ENCODE measurements at places on chromosomes 11 and 22.

DNA sequence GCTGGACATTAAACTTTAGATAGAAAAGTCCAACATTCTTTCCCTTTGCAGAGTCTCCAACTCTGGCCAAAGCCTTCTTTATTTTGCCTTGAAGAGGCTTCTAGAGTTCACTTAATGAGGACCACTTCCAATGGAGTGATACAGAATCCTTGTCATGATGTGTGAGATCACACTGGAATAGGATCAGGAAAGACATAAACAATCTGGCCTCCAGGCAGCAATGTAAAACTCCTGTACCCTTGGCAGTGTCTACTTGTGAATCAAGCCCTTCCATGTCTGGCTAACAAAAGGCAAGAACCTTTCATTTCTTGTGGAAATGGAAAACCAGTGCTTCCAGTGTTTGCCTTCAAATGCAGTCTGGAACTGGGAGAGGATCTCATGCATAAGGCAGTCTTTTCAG lies 56.5 kb upstream of the FIBIN start:
- no peak overlapping the region for H3K4me3 ChIP-seq
- H3K36me3 ChIP-seq: peaks cover 3% of the 10 kb centered on the region
- DNase-seq: no peak
- no peaks in the 10 kb centered on the region for H3K4me1 ChIP-seq

DNA sequence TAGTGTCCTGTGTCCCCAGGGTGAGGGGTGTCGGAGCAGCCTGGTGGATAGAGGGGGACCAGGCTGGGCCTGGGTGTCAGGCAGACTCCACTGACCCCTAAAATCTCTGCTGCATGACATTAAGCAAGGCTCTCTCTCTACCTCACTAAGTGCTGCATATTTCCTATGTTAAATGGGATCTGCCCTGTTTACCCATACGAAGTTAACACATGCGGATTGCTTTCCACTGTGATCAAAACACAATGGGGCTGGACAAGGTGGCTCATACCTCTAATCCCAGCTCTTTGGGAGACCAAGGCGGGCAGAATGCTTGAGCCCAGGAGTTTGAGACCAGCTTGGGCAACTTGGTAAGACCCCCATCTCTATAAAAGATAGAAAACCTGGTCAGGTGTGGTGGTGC lies 426.2 kb downstream of the MIAT start:
- no peaks in the 10 kb centered on the region for H3K4me1 ChIP-seq
- H3K36me3 ChIP-seq: no peaks in the 10 kb centered on the region
- H3K27ac ChIP-seq: no peak overlapping the region
- no peak for DNase-seq

GRCh38 chr11:99686838-99687237 lies 666.1 kb downstream of the CNTN5 start:
- no peak overlapping the region for H3K27ac ChIP-seq
- H3K27me3 ChIP-seq: no peaks in the 10 kb centered on the region

- H3K4me1 ChIP-seq: no peaks in the 10 kb centered on the region
- H3K27ac ChIP-seq: no peak overlapping the region
- H3K4me3 ChIP-seq: no peak overlapping the region
- H3K36me3 ChIP-seq: no peaks in the 10 kb centered on the region
Observed at GRCh38 chr11:134677891-134678551, 266.0 kb upstream of the B3GAT1 start.

GRCh38 chr11:45155058-45155551 lies 8.7 kb downstream of the PRDM11 start:
- DNase-seq: no peak
- no peak overlapping the region for H3K4me3 ChIP-seq
- no peak overlapping the region for H3K27ac ChIP-seq
- H3K4me1 ChIP-seq: peaks cover 8% of the 10 kb centered on the region
- peaks cover under 1% of the 10 kb centered on the region for H3K36me3 ChIP-seq
- H3K27me3 ChIP-seq: no peaks in the 10 kb centered on the region

- no peak overlapping the region for H3K27ac ChIP-seq
- H3K36me3 ChIP-seq: no peaks in the 10 kb centered on the region
- no peak overlapping the region for H3K4me3 ChIP-seq
- DNase-seq: no peak
- H3K27me3 ChIP-seq: no peaks in the 10 kb centered on the region
Observed at GRCh38 chr22:24761888-24762675, 12.4 kb downstream of the PIWIL3 start.

- peaks cover 9% of the 10 kb centered on the region for H3K4me1 ChIP-seq
- peaks cover 1% of the 10 kb centered on the region for H3K36me3 ChIP-seq
- DNase-seq: peak; percentile 49
- H3K27ac ChIP-seq: no peak overlapping the region
- no peak overlapping the region for H3K4me3 ChIP-seq
- H3K27me3 ChIP-seq: no peaks in the 10 kb centered on the region
Observed at GRCh38 chr11:69352715-69353319, 58.9 kb downstream of the MYEOV start.

DNA sequence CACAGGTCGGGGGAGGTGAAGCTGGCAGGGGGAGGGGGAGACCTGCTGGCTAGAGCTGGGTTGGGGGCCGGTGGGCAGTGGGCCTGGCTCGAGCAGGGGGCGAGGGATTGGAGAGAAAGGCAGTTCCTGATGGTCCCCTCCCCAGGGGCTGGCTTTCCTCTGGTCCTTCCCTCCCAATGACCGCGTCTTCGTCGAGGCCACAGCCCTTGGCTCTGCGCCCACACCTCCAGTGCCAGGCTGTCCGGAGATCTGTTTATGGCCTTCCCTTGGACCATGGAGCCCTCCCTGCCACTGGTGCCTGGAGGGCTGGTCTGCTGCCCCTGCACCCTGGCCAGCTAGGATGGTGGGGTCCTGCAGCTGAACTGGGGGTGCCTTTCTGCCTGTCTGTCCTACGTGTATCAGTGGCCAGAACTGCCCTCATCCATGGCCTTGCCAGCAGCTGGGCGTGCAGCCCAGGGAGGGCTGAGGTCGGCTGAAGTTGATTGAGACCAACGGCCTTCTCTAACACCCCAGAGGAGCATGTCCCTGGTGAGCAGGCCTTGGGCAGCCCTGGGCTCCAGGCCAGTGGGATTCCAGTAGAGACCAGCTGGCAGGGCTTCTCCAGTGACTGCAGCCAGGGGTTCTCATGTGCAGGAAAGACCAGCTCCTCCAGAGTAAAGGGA lies 12.3 kb downstream of the TANGO2 start:
- H3K27ac ChIP-seq: no peak overlapping the region
- no peak for DNase-seq
- H3K4me1 ChIP-seq: peaks cover 27% of the 10 kb centered on the region

- H3K4me3 ChIP-seq: no peak overlapping the region
- no peaks in the 10 kb centered on the region for H3K36me3 ChIP-seq
- DNase-seq: no peak
- peaks cover 13% of the 10 kb centered on the region for H3K27me3 ChIP-seq
- H3K4me1 ChIP-seq: peaks cover 52% of the 10 kb centered on the region
Observed at GRCh38 chr11:34232807-34233206, 125.0 kb downstream of the ABTB2 start.

DNA sequence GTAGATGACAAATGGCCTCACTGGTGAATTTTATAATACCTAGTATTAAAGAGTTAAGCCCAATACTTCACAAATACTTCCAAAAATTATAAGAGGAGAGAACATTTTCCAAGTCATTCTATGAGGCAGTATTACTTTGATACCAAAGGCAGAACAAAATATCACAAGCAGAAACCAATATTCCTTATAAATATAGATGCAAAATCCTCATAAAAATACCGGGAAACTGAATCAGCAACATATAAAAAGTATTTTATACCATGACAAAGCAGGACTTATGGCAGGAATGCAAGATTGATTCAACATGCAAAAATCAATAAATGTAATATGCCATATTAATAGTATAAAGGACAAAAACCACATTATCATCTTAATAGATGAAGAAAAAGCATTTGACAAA lies 22.1 kb upstream of the AMPD3 start:
- no peak overlapping the region for H3K27ac ChIP-seq
- H3K27me3 ChIP-seq: no peaks in the 10 kb centered on the region
- H3K4me3 ChIP-seq: no peak overlapping the region
- no peaks in the 10 kb centered on the region for H3K36me3 ChIP-seq
- H3K4me1 ChIP-seq: peaks cover 6% of the 10 kb centered on the region

DNA sequence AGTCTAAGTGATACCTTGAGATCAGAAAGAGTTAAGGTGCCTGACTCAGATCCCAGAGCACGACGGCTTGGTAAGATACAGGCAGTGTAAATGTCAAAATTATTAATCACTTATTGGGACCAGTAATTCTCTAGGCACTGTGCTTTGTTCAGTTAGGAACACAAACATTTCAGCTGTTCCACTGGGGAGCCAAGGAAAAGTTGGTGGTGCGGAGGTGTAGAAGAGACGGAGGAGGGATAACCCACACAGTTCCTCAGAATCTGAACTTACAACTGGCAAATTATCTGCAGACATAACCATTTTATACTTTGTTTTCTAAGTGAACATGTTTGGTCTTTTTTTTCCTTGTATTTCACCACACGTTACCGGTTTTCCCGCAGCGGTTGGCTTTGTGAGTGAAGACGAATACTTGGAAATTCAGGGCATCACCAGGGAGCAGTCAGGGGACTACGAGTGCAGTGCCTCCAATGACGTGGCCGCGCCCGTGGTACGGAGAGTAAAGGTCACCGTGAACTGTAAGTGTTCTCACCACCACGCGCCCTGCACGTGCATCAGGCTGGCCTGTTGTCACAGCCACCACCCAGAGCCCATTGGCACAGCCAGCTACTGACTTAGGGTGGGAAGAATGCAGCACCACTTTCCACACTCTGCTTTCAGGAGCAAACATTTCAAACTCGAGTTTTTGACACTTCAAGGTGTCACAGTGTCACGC lies 937.0 kb downstream of the NTM start:
- no peaks in the 10 kb centered on the region for H3K36me3 ChIP-seq
- H3K4me1 ChIP-seq: no peaks in the 10 kb centered on the region
- DNase-seq: no peak
- H3K27ac ChIP-seq: no peak overlapping the region
- H3K4me3 ChIP-seq: no peak overlapping the region

- H3K4me1 ChIP-seq: peaks cover 16% of the 10 kb centered on the region
- H3K36me3 ChIP-seq: no peaks in the 10 kb centered on the region
- no peak overlapping the region for H3K4me3 ChIP-seq
- H3K27ac ChIP-seq: no peak overlapping the region
- DNase-seq: peak; percentile 29
- H3K27me3 ChIP-seq: peaks cover 35% of the 10 kb centered on the region
Observed at GRCh38 chr22:37525073-37525745, 6.0 kb upstream of the CARD10 start.

- H3K27me3 ChIP-seq: no peaks in the 10 kb centered on the region
- no peak overlapping the region for H3K4me3 ChIP-seq
- no peak for DNase-seq
- H3K4me1 ChIP-seq: peaks cover 7% of the 10 kb centered on the region
- no peak overlapping the region for H3K27ac ChIP-seq
Observed at GRCh38 chr11:47160753-47161133, 15.9 kb downstream of the ARFGAP2 start.

DNA sequence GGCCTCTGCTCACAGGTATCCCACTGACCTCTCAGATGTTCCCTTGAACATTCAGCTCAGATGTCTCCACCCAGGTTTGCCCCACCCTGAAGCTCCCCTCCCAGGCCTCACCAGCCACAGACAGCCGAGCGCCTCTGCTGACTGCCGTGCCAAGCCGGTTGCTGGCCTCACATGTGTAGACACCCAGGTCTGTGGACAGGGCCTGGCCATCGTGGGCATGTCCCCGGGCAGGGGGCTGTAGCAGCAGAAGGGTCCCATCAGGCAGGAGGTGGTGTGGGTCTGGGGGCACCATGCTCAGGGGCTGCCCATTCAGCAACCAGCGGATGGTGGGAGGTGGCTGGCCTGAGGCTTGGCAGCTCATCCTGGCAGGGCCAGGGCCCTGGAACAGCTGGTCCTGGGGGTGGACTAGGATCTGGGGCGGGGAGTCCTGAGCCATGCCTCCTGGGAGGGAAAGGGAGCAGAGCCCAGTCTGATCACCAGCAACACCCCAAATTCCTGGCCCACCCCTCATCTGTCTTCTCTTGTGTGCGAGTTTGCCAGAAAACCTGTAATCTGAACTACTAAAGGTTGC lies 759 bp downstream of the ROBO4 start:
- no peak for DNase-seq
- H3K4me1 ChIP-seq: no peaks in the 10 kb centered on the region
- H3K27ac ChIP-seq: no peak overlapping the region
- H3K4me3 ChIP-seq: no peak overlapping the region
- no peaks in the 10 kb centered on the region for H3K36me3 ChIP-seq

- peaks cover 42% of the 10 kb centered on the region for H3K36me3 ChIP-seq
- peak overlapping the region; percentile 100 for H3K4me3 ChIP-seq
- peaks cover 54% of the 10 kb centered on the region for H3K4me1 ChIP-seq
- peak; percentile 41 for DNase-seq
- no peaks in the 10 kb centered on the region for H3K27me3 ChIP-seq
Observed at GRCh38 chr11:66617155-66617834, 865 bp downstream of the RBM14 start.

- no peak overlapping the region for H3K4me3 ChIP-seq
- no peaks in the 10 kb centered on the region for H3K36me3 ChIP-seq
- no peak overlapping the region for H3K27ac ChIP-seq
- no peak for DNase-seq
- H3K4me1 ChIP-seq: no peaks in the 10 kb centered on the region
- H3K27me3 ChIP-seq: no peaks in the 10 kb centered on the region
Observed at GRCh38 chr11:97956904-97957303, 1063.8 kb upstream of the CNTN5 start.

DNA sequence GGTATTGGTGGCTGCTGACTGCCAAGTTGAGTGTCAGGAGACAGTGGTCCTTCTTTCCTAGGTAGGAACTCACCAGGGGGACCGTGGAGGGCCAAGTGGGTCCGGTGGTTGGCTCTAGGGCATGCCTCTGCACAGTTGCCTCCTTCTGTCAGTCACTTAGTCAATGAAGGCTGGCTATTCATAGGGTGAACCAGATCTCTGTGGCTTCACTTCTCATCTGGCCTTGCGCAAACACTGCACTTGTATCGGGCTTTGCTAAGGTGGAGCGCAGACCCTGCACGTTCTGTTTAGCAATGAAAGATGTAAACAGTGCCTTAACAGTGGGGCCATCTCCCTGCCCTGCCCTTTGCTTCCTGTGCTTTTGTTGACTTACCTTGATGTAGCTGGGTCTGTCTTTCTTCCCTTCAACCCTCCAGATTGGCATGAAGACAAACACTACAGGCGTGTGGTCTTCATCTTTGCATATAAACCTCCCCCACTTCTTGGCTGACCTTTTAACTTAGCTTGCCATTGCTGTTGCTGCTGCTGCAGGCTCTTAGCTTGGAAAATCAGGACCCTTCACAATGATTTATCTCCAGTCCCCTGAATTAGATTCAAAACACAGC lies 6.7 kb upstream of the SORL1-AS1 start:
- no peaks in the 10 kb centered on the region for H3K27me3 ChIP-seq
- no peaks in the 10 kb centered on the region for H3K36me3 ChIP-seq
- no peak for DNase-seq
- peaks cover 100% of the 10 kb centered on the region for H3K4me1 ChIP-seq
- H3K4me3 ChIP-seq: peak overlapping the region; percentile 68
